AG08396 (cell line): ENCODE measurements at places on chromosomes 6 and 20.
A peak's percentile ranks its signal among the peaks of the same experiment; 100 is the strongest.

DNA sequence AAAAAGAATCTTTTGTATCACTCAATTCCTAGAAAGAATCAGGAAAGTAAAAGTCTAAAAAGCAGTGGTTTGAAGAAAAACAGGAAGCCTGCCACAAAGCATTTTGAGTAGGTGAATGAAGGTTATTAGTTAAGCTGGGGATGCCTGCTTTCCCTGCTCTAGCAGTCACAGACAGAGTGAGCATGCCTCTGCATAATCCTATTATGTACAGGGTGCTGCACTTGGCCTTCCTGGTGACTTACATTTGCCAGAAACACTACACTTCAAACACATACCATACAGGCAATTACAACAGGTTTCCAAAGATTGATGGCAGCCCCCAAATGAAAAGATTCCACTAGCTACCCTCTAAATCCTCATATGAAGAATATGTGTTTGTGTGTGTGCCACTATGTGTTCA is 130.8 kb downstream of the TPBG start:
- DNase-seq = no peak

GRCh38 chr20:25032478-25033264 is 25.3 kb downstream of the ACSS1 start:
- no peak for DNase-seq

- DNase-seq = no peak
Observed at GRCh38 chr6:1230689-1231605, 81.0 kb upstream of the FOXQ1 start.

DNA sequence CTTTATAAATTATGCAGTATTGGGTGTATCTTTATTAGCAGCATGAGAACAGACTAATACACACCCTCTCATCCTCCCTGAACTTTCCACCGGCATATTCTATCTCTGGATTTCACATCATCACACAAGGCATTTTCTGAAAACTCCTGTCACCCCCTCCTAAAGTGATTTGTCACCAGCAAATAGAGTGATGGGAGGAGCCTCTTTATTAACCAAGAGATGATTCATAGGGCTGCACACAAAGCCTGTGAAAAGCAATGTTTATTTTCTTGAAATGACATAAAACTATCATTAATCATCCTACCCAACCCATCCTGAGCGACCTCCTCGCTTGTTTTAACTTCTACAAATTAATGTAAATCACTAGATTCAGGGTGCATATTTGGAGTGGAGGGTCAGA is 394.7 kb upstream of the SULF2 start:
- DNase-seq = no peak

- no peak for DNase-seq
Observed at GRCh38 chr6:26581164-26581915, 15.4 kb upstream of the ABT1 start.

DNA sequence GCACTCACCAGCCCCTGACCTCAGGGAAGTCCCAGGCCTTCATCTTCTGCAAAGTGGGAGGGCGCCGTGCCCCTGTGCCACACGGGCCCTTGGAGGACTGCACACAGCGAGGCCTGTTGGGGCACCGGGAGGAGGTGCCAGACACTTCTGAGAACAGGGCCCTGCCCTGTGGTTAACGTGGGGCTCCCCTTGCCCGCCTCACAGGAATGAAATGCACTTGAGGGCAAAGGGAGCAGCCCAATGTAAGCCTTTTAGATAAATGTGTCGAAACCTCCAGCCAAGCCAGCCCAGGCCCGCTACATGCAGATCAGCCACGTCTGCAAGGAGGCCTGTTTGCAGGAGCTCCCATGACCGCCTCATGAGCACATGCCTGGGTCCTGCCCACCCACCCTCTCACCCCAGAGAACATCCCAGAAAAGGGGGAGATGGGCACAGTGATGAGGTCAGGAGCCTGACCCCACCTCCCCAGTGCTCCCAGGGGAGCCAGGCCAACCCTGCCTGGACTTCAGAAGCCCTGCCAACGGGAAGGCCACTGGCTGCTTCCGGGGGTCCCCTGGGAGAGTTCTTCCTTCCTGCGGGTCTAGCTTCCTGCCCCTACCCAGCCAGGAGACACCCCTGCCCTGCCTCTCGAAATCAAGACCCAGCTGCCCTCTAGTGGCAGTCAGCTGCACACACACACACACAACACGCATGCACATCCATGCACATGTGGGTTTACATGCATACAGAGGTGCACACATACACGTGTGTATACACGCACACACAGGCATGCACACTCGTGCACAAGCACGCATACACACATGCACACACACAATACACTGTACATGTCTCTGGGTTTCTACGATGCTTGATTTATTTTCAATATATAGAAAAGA is 178.7 kb downstream of the TAF4 start:
- DNase-seq = peak; percentile 67

GRCh38 chr20:13101276-13101675 is 92.5 kb downstream of the SPTLC3 start:
- DNase-seq = peak; percentile 3

GRCh38 chr6:30493643-30494250 is 4.4 kb downstream of the HLA-E start:
- DNase-seq = no peak

- no peak for DNase-seq
Observed at GRCh38 chr6:90758741-90759140, 171.9 kb upstream of the MAP3K7 start.

DNA sequence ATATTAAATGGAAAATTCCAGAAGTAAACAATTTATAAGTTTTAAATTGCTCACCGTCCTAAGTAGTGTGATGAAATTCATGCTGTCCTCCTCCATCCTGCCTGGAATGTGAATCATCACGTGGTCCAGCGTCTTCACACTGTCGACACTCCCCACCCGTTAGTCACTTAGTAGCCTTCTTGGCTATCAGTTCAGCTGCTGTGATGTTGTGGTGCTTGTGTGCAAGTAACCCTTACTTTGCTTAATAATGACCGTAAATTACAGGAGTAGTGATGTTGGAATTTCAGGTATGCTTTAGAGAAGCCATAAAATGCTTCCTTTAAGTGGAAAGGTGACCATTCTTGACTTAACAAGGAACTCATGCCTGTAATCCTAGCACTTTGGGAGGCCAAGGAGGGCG is 25.2 kb downstream of the RIOK1 start:
- DNase-seq = peak; percentile 29

DNA sequence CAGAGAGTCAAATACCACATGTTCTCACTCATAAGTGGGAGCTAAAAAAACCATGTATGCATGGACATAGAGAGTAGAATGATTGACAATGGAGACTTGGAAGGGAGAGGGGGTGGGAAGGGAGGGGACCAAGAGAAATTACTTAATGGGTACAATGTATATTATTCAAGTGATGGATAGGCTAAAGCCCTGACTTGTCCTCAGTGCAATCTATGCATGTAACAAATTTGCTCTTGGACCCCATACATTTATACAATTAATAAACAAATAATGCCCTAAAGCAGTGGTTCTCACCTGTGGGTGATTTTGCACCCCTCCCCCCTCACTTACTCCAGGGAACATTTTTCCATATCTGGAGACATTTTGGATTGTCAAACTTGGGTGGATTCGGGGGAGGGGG is 33.5 kb upstream of the NEDD9 start:
- no peak for DNase-seq

GRCh38 chr6:31683591-31683990 is 2.7 kb upstream of the LY6G5C start:
- DNase-seq = no peak

GRCh38 chr6:51830666-51831065 is 256.7 kb downstream of the PKHD1 start:
- DNase-seq = no peak

GRCh38 chr20:45444050-45444449 is 25.5 kb upstream of the WFDC2 start:
- no peak for DNase-seq

- no peak for DNase-seq
Observed at GRCh38 chr20:47708953-47709833, 76.1 kb downstream of the SULF2 start.

DNA sequence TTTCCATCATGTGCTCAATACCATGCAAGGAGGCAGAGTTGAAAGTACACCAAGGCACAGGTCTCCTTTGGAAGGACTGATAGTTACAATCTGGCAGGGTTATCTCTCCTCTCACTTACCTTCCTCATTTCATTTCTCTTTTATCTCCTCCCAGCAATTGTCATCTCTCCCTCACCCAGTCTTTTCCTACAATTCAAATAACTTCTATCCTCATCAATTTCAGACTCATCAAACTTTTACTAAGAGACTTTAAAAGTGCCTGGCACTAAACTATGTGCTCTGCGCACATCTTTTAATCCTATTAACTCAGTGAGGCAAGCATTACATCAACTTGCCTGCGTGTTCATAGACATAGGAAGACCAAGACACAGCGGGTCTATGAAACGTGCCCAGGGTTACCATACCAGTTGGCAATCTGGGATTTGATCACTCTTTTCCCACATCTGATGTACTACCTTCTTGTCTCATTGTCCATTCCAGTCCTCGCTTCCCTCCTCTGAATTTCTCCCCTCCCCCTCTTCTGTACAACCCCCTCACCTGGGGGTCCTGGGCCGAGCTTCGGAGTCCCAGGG is 1.2 kb downstream of the VARS1 start:
- DNase-seq = peak; percentile 50

DNA sequence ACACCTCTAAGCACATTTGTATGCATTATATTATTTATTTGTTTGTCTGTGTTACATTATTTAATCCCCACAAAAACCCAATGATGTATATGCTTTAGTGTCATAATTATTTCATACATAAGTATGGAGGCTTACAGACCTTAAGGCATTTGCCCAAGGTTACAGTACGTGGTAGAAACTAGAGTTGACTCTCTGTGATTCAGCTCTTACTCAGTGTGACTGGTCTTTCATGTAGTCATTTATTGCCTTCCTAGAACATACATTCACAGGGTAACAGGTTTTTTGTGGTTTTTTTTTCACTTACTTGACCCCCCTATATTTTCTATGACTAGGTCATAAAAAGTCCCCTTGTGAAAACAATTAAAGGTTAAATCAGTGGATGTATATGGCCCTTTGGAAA is 566.8 kb downstream of the TFAP2A start:
- DNase-seq = no peak
